ENCODE measurements at places on chromosomes 2 and 18. TPM values are rescaled to one million over a fixed set of nuclear protein-coding genes. Genes with fewer than 3 reads are reported as not detected.

DNA sequence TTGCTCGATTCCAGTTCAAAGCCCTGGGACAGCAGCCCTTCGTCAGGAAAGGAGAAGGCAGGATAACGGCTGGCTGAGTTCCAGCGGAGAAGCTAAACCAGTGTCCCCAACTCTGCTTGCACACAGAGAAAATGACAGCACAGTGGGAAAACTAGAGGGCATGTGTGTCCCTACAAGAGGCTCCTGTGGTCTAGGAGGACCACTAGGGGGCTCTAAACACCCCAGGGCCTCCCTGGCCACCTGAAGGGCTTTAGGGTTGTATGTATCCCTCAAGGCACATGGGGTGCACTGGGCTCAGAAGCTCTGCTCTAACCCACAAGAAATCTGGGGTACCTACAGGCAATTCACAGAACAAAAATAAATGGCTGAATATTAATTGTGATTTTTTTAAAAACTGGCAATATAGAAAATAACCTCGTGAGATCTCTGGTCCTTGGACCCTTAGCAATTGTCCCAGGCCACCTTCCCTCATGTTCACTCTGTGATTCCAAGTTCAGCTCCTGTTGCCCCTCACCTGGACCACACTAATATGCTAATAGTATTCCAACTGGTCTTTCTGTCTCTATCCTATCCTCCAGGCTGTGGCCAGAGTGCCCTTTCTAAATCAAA lies 17.5 kb downstream of the STAT1 start:
- no peak for DNase-seq

DYNAP gene
- 0.12 TPM for polyA plus RNA-seq

LONRF2 gene
- 1.3 TPM for polyA plus RNA-seq

COLEC11 gene
- polyA plus RNA-seq = not detected

- no peak for DNase-seq
Measured at GRCh38 chr2:128818248-128818647, 499.6 kb upstream of the HS6ST1 start.

EPB41L3 gene
- polyA plus RNA-seq = 102 TPM

TANC1 gene
- 19.6 TPM for polyA plus RNA-seq

DNA sequence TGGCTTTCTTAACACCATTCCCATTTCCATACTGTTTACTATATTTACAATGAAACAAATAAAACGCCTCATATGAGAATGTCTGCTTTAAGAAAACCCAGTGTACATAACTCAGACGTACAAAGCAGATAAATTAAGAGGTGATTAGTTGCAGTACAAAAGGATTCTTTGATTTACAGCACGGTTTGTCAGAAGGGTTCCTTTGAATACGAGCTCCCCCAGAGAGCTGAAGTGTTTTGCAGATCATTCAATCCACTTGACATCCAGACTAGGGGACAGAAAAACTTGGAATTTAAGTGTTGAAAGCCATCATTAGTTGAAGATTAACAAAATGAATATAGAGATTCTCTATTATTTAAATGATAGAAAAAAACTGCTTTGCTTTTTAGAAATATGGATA lies 72.5 kb downstream of the RAPGEF4 start:
- no peak for DNase-seq

DNA sequence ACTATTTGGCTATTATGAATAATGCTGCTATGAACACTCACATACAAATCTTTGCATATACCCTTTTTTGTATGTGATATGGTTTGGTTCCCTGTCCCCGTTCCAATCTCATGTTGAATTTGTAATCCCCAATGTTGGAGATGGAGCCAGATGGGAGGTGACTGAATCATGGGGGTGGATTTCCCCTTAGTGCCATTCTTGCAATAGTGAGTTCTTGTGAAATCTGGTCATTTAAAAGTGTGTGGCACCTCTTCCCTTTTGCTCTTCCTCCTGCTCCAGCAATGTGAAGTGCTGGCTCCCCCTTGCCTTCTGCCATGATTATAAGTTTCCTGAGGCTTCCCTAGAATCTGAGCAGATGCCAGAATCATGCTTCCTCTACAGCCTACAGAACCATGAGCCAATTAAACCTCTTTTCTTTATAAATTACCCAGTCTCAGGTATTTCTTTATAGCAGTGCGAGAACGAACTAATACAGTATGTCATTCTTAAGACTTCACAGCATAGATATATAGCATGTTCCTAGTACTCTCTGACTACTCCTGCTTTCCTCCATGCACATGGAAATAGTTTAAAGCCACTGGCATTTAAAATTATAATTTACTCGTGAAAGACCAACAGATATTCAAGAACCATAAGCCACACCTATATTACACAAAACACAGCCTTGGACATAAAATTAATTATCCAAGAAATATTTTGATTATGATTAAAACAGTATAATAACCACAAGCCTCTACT lies 75.2 kb downstream of the COBLL1 start:
- DNase-seq = no peak

- DNase-seq = no peak
Measured at GRCh38 chr18:75110846-75111415, 98.0 kb downstream of the PTGR3 start.

GPBAR1 gene
- 2.2 TPM for polyA plus RNA-seq

- DNase-seq = no peak
Measured at GRCh38 chr2:32565902-32566301, 61.9 kb upstream of the TTC27 start.

DNA sequence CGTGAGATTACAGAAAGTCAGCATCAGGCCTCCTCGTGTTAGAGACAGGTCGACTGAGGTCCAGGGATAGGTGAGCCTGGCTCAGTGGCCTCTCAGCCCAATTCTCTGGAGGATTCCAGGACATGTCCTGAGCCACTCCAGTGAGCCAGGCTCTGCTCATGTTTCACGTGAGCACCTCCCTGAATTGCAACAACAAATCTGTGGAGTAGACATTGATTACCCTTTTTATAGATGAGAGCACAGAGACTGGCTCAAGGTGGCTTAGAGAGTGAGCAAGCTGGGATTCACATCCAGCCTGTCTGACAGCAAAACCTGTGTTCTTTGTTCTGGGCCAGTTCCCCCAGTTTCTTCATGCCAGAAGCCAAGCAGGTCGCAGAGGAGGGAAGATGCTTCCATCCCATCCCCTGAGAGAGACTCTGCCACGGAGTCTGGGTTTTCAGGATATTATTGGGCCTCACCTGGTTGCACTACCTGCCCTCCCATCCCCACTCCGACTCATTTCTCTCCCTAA lies 46.4 kb downstream of the HS1BP3 start:
- DNase-seq = no peak

DNA sequence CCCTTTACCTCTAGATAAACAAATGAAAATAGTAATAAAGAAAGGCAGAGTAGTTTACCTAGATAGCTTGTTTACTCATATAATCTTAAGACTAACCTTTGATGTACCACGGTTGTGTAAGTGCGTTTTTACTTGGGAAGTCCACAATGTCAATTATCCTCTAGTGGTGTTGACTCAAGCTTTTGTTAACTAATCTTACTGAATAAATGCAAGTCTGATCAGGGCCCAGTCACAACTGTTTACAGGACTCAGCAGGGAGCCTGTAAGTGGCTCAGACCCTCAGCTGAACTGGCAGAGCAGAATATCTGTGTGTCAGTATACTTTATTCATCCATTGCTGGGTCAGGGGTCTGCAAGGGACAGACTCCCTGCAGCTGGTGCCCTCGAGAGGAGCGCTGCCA lies 98.1 kb upstream of the ACAA2 start:
- DNase-seq = no peak

DNA sequence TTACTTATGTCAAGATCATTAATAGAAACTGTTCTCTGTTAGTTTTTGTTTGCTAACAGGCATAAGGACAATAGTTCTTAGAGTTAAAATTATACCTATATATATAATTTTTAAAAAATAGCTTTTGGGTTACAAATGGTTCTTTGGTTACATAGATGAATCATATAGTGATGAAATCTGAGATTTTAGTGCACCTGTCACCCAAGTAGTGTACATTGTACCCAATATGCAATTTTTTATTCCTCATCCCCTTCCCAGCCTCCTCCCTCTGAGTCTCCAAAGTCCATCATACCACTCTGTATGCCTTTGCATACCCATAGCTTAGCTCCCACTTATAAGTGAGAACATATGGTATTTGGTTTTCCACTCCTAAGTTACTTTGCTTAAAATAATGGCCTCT lies 26.4 kb downstream of the SLC4A1AP start:
- DNase-seq = no peak

DNA sequence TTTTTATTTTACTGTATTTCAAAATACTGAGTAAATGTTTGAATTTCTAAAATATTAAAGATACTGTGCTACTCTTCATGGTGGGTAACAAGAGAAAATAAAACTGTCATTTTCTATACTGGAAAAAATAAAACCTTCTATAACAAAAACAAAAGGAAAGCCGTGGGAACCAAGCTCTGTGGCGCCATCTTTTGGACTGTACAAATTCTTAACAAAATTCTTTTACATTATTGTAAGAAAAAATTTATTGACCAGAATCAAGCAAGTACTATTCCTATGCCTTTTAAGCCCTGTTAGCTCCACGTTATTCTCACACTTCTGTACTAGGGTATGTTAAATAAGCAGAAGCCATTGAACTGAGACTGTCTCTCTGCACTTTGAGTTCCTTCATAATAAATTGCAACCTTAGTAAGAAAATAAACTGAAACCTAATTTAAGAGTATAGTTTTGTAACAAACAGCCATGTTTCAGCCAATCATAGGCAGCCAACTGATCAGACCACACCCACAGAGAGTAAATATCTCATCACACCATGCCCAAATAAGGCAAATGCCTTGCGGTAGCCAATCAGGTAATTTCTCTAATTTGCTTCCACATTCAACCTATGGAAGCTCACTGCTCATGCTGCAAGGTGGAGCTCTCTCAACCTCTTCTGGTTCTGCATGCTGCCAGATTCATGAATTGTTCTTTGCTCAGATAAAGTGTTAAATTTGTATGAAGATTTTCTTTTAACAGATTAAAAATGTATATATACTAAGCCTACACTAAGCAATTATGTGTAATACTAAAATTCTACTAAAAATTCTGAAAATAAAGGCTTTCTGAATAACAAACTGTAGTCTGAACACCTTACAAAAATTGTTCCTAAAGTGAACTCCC lies 42.2 kb downstream of the HIBCH start:
- peak; percentile 21 for DNase-seq

ALMS1 gene
- polyA plus RNA-seq = 17.9 TPM

GRCh38 chr2:174577967-174578589 lies 19.5 kb downstream of the WIPF1 start:
- no peak for DNase-seq

PDE6D gene
- 20.6 TPM for polyA plus RNA-seq

- DNase-seq = no peak
Measured at GRCh38 chr2:46200100-46200690, 97.0 kb upstream of the EPAS1 start.

DNA sequence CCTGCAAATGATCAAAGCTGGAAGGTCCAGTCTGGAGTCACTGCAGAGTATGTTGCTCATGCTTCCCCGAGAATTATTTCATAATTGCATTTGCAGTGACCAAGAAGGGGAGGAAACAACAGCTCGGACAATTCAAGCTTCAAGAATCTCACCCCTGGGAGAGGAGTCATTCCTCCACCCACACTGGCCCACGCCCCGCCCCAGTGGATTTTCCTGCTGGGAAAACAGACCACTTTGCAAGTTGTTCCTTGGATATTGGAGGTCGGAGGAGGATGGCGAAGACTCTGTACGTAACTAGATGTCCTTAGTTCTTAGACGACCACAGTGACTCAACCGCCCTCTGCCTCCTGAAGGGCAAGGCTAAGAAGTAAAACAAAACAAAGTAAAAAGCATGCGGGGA lies 159.4 kb downstream of the TPO start:
- DNase-seq = no peak

GRCh38 chr2:142180820-142181533 lies 50.2 kb upstream of the LRP1B start:
- no peak for DNase-seq

GRCh38 chr2:154960802-154961583 lies 262.5 kb downstream of the KCNJ3 start:
- DNase-seq = no peak

DNA sequence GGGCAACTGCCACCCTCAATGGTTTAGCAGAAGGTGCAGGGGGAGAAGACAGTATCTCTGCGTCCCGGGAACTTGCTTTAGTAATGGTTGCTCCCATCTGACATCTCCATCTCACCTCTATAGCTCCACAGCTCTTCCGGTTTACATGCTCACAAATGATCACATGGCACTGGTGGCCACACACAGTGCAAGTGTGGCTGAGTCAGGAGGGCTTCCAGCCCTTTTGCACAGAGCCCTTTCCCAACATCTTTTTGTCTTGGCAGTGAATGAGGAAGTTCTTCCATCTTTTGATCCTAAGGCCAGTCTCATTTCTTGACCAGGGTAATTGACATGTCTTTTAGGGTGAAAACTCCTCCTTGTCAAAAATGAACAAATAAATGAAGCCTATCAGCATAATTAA lies 347.7 kb downstream of the LPIN1 start:
- DNase-seq = no peak

- DNase-seq = no peak
Measured at GRCh38 chr2:165895974-165896373, 57.6 kb downstream of the TTC21B start.

- DNase-seq = no peak
Measured at GRCh38 chr2:41851554-41851953, 196.3 kb upstream of the PKDCC start.

- no peak for DNase-seq
Measured at GRCh38 chr2:175309799-175310198, 128.3 kb upstream of the ATP5MC3 start.

DNA sequence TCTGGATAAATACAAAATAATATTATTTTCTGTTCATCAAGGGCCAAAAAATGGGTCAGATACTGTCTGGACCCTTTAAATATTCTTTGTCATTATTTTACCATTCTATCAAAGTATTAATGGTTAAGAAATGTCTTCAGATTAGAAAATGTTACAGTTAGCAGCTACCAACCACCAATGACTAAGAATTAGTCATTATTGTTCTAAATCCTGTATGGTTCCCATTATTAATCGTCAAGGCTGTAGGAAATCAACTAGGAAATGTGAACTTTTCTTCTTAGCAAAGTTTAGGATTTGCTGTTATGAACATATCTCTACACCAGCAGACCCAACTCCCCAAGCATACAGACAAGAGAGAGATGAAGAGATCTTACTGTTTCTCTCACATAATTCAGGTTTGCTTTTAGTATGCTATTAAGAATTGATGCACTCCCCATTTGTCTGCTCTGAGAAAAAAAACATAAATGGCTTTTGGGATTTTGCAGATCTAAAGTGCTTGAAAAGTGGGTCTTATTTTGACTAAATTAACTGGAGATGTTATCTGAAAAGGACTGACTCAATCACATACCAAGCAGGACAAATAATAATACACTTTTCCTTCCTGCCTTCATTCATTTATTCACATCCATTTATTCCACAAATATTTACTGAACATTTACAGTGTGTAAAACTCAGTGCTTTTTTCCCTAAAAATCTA lies 147.7 kb downstream of the PPP1R1C start:
- DNase-seq = no peak

SANBR gene
- 11.2 TPM for polyA plus RNA-seq

TMEM247 gene
- polyA plus RNA-seq = not detected
